SJSA1 (cell line): ENCODE measurements at places on chromosomes 7 and 10. TPM values are rescaled to one million over a fixed set of nuclear protein-coding genes. Genes with fewer than 3 reads are reported as not detected.

DNA sequence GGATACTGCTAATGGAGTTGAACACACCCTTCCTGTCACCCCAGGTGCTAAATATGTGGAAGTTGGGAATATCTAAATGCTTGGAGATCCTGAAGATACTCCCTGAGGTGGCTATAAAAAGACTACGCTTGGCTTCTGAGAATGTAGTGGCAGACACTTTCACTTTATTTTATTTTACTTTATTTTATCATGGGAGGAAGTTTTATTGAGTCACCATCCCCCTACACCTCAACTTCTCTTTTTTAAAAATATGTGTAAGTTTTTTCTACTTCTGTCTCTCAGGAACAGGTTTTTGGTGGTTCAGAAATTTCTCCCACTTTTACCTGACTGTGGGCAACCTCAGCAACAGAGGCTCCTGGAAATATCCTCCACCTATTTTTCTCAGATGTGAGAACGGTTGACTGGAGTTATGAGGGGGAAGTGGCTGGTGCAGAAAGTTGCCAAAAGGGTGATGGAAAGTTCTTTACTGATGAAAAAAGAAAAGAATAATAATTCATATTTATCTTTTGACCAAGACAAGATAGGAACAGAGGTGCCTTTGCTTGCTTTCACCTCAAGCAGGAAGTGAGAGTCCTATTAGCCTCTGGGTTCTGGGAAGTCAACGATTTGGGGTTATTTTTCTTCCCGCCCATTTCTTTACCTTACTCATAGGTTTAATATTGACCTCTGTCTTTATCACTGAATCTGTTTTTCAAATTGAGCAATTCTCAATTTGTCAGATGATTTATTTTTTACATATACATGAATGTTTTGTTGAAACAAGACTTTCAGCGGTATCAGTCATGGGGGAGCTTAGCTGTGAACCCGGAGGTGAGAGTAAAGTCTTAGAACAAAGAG is 103.6 kb downstream of the AHR start:
- DNase-seq, result no peak

- no peak for DNase-seq
Measured at GRCh38 chr10:117621795-117622420, 79.4 kb downstream of the EMX2 start.

The TLX1 gene
- total RNA-seq, result not detected in 2 replicates

- DNase-seq, result peak; percentile 57
Measured at GRCh38 chr10:25725917-25726716, 207.9 kb upstream of the MYO3A start.

DNA sequence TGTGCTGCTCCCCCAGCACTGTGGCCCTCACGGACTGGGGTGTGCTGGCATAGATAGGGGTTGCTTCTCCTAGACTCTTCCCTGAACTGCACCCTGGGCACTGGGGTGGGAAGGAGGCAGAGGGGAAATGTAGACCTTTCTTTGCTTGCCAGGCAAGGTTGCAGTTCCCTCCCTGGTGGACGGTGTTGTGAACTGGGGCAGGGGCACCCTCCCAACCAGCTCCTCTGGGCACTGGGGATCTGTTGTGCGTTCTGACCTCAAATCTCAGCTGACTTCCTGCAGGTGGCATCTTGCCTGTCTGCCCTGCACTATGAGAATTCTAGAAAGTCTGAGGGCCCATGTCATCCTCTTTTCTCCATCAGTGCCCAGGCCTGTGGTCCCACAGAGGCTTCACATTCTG is 53.9 kb downstream of the ARHGAP22 start:
- DNase-seq, result no peak

The RASSF4 gene
- 9.2 and 19.7 TPM in 2 replicates for total RNA-seq

The PURB gene
- total RNA-seq, result 10.4 and 23.0 TPM in 2 replicates

DNA sequence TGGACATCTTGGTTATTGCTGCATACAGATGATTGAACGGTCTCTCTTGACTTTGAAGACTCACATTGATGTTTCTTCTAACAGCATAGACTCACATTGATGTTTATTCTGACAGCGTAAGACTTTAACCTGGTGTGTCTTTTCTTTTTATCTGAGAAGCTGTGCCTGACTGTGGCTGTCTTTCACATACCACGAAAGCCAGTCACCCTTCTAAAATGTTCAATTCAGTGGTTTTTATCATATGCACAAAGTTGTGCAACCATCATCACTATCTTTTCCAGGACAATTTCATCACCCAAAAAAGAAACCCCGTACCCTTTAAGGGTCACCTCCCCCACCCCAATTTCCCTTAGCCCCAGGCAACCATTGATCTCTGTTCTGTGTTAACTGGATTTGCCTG is 24.7 kb downstream of the CELF2 start:
- DNase-seq, result no peak

GRCh38 chr10:71262027-71262426 is 49.7 kb downstream of the UNC5B start:
- no peak for DNase-seq

DNA sequence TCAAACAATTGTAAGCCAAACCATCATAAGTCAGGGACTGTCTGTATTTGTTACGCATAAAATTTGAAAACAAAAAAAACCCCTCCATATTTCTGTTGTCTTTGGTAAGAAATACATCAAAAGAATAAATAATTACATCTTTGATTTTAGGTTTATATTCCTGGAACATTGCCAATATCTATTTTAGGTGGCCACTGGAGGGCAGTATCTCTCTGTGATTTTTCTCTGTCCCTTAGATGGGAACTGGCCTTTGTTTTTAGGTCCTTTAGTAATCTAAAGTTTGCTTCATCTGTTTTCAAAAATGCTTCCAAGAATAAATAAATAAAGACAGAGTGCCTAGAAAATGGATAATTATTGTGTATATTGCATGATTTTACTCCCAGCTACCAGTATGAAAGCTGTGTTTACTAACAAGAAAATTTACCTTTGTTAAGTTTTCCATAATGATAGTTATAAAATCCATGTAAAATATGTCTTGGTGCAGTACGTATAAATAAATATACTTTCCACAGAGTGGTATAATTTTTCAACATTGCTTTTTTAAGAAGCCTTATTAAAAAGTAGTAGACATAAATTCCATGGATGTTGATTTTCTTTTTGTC is 64.2 kb downstream of the PHYHIPL start:
- peak; percentile 39 for DNase-seq

- DNase-seq, result peak; percentile 85
Measured at GRCh38 chr7:80896906-80897598, 21.8 kb downstream of the SEMA3C start.

DNA sequence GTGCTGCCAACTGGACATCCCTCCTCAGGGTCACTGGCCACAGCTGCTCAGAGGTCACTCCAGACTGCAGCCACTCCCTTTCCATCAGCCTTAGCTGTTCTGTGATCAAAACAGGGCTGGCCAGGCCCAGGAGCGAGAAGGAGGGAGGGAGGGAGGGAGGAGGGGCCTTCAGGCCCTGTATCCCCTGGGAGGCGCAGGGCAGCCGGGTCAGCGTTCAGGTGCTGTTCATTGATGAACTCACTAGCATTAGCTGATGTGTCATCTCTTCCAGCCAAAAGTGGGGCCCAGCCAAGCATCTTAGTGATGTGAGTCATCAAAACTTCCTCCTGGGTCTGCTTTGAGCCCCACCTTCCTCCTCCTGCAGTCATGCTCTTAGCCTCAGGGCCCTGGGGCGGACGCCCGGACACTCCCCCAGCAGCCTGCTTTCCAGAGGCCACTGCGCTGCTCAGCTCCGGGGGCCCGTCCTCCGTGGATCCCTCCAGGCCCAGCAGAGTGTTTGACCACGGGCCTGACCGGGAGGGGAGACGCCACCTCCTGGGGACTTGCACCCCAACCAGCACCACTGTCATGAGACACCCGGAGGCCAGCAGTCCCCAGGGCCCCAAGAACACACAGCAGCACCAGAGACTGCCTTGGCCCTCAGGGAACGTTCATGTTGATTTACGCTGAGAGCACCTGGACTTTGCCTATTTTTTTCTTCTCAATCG is 149.2 kb downstream of the PRKAG2 start:
- DNase-seq, result peak; percentile 88

DNA sequence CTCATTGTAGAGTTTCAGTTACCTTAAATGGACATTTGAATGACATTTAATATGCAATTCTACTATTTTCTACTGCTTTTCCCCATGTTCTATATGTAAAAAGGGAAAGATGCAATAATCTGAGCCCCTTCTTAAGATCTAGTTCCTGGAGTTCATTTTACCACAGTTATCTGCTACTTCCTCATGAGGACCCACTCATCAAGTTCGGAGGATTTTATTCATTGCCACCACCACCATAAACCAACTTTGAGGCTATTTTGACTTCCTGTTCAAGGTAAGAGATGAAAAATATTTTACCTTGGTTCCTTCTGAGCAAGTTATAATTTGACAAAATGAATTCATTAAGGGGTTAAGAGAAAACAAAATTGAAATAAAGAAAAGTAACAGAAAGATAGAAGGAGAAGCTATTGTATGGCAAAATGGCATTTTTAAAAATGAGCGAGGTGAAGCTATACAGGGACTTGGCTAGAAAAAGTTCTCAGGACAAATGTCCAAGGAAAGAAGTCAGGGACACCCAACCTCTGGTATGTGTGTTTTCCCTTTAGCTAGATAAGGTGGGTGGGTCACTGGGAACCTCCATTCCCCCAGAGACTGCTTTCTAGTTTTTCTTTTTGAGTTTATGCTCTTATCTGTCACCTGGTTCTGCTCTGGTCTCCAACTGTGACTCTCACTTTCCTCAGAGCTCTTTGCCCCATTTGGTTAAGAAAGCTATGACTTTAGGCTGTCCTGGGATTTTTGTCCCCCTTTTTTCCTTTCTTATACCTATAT is 14.9 kb upstream of the FAM3C start:
- DNase-seq, result no peak

- DNase-seq, result no peak
Measured at GRCh38 chr10:69272624-69273023, 5.7 kb upstream of the HK1 start.

DNA sequence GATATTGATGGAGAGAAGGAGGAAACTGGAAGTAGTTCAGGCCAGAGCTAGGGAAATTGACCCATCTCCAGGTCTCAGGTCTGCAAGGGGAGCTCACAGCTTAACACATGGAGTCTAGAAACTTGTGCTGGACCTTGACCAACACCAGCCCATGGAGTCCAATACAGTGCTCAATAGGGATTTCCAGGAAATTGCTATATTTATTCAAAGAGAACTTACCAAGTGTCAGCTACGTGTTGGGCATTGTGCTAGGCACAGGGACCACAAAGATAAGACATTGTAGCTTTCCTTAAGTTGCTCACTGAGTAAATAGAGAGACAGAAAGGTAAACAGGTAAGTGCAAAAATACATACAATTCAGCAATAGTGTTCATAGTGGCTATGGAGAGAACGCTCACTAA is 72.7 kb upstream of the ATRNL1 start:
- no peak for DNase-seq

- no peak for DNase-seq
Measured at GRCh38 chr7:42126475-42127231, 110.4 kb downstream of the GLI3 start.

The NACAD gene
- 0.81 and 1.5 TPM in 2 replicates for total RNA-seq

The AGR2 gene
- not detected in 2 replicates for total RNA-seq
